ENCODE measurements at places on chromosomes 5 and 9. TPM values are rescaled to one million over a fixed set of nuclear protein-coding genes. Genes with fewer than 3 reads are reported as not detected.

The ZNF483 gene
- 3.4 TPM for total RNA-seq

The WNK2 gene
- 9.6 TPM for total RNA-seq

The MCIDAS gene
- total RNA-seq = 1.2 TPM

The ZNF879 gene
- 3.6 TPM for total RNA-seq

The ZNF484 gene
- 10.9 TPM for total RNA-seq

The QSOX2 gene
- 43.7 TPM for total RNA-seq

The PITX1 gene
- 1.8 TPM for total RNA-seq

The HTR1A gene
- not detected for total RNA-seq

The TUSC1 gene
- total RNA-seq = not detected

The PAEP gene
- not detected for total RNA-seq

The NAIP gene
- total RNA-seq = 14.0 TPM

The MARVELD2 gene
- total RNA-seq = 0.39 TPM

The FAM169A gene
- total RNA-seq = 10.5 TPM

The GRIA1 gene
- 1.5 TPM for total RNA-seq

The ACOT12 gene
- not detected for total RNA-seq
